Umbilical cord (tissue), 2 donors: ENCODE measurements at places on chromosomes 5 and 9.

DNA sequence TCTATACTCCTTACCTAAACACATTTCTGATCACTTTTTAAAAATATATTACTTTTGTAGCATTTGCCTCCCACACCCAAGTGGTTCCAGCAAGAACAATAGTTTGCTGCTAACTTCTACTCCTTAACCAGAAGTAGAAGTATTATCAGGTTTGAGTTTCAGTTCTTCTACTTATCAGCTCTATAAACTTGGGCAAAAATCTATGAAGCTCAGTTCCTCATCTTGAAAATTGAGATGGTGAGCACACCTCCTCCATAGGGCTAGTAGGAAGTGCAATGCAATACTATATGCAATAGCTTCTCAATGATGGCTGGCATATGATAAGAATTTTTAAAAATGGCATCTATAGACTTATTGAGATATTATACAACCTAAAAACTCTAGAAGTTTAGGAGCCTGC, 283.7 kb downstream of the TLR4 start:
- DNase-seq, result no peak

- no peak for DNase-seq
These were observed 114.0 kb downstream of the NSG2 start for GRCh38 chr5:174159327-174160114.

- DNase-seq, result peak; percentile 87
These were observed 64.3 kb upstream of the PTCH1 start for GRCh38 chr9:95580812-95581761.

DNA sequence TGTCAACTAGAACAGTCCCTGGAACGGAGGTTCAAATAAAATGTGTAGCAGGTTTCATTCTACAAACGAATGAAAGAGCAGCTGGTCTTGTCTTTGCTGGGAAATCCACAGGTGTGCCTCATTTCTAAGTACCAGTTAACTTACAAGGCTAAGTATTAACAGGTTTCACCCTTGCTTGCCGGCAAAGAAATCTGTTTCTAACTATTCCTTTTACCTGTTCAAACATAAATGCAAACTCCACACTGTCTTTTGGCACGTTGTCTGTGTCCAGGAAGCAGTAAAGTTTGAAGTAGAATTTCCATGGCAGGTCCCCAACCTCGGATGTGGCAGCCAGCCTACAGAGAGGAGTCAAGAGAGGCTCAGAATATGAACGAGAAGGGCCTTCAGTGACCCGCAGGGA, 54.4 kb upstream of the RETREG1 start:
- DNase-seq, result no peak
